ENCODE measurements at places on chromosomes 7 and 10.

DNA sequence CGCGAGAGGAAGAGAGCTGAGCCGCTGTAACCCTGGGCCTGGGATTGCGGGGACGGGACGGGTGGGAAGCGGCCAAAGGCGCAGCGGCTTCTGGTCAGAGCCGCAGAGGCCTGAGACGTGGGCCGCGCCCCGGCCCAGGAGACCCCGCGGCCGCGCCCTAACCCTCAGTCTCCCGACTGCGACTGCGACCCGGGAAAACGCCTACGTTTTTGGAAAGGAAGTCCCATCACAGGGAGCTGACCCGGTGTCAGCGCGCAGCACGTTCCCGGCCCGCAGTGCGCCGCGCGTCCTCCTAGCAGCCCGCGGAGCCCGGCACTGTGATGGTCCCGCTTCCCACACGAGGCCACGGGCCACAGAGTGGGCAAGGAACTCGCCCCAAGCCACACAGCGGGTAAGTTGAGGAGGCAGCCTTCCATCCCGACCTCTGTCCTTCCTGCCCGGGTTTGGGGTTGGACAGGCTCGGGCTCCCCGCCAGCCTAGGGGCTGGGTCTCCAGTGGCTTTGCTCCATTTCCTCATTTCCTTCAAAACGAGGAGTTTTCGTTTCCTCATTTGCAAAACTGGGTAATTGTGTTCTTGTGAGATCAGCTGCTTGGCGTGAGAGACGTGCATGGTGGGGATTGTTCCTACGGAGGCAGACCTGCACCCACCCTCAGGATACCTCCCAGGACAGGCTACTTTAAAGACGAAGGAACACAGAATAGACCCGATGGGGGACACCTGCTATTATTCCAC is 1.2 kb downstream of the GPNMB start:
- DNase-seq: no peak

- DNase-seq: no peak
Observed at GRCh38 chr10:77038407-77038806, 599.2 kb downstream of the KCNMA1 start.

DNA sequence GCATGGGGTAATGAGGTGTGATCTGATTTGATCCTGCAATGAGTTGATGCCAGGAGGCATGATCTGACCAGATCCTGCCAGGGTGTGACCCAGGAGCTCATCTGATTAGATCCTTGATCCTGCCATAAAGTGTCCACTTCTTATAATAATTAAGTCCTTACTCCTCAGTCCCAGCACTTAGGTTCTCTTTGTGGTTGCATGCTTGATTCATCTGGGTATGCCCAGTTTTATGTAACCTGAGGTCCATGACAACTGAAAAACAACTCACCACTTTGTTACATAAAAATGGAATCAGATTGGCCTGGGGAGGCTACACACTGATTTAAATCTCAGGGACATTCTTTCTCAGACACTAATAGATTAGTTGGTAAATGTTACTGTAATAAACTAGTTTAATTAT is 19.1 kb downstream of the ACADSB start:
- DNase-seq: no peak

GRCh38 chr10:97069576-97070362 is 116.0 kb downstream of the SLIT1 start:
- peak; percentile 40 for DNase-seq

DNA sequence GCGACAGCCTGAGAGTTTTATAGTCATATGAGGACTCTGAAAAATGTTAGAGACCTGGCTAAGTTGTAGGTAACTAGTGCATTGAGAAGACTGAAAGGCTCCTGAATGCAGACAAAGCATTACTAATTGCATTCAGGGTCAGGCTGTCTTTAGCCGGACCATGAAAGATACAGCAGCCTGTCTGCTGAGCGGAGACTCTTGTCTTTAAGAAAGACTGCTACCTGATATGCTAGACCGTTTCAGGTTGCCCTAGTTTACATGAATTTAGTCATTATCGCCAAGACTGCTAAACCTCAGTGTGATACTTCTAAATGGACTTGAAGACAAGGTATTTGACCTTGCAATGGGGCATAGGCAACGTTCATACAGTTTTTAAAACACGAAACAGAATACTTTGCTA is 81.2 kb downstream of the BMPR1A start:
- no peak for DNase-seq

GRCh38 chr7:127782075-127782474 is 130.1 kb downstream of the SND1 start:
- no peak for DNase-seq

DNA sequence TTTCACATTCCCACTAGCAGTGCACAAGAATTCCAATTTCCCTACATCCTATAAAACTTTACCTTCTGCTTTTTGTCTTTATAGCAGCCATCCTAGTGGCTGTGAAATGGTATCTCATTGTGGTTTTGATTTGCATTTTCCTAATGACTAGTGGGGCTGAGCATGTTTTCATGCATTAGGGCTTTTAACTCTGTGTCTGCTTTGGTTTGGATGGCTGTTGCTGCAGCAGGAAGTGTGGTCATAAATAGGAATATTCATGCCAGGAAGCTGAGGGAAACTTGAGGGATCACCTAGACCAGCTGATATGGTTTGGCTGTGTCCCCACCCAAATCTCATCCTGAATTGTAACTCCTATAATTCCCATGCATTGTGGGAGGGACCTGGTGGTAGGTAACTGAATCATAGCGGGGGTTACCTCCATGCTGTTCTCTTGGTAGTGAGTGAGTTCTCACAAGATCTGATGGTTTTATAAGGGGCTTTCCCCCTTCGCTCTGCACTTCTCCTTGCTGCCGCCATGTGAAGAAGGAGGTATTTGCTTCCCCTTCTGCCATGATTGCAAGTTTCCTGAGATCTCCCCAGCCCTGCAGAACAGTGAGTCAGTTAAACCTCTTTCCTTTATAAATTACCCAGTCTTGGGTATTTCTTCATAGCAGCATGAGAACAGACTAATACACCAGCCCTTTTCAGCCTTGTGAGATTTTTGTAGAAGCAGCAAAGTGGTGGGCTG is 181.8 kb upstream of the PITRM1 start:
- DNase-seq: no peak

GRCh38 chr7:42945821-42946626 is 13.8 kb downstream of the MRPL32 start:
- no peak for DNase-seq

DNA sequence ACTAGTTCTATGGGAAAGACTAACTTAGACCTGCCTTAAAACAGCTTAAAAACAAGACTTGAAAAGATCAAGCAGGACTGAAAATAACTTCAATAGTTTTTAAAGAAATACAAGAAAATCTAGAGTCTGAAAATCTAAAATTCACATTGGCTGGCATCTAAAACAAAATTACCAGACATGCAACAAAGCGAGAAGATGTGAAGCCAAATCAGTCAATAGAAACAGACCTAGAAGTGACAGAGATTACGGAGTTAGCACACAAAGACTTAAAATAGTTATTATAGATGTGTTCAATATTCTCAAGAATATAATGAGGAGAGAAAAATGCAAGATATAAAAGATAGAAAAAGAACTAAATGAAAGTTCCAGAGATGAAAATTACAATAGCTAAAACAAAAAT is 78.3 kb upstream of the DIP2C start:
- DNase-seq: no peak

- no peak for DNase-seq
Observed at GRCh38 chr10:132946-133898, 2.0 kb upstream of the ZMYND11 start.

DNA sequence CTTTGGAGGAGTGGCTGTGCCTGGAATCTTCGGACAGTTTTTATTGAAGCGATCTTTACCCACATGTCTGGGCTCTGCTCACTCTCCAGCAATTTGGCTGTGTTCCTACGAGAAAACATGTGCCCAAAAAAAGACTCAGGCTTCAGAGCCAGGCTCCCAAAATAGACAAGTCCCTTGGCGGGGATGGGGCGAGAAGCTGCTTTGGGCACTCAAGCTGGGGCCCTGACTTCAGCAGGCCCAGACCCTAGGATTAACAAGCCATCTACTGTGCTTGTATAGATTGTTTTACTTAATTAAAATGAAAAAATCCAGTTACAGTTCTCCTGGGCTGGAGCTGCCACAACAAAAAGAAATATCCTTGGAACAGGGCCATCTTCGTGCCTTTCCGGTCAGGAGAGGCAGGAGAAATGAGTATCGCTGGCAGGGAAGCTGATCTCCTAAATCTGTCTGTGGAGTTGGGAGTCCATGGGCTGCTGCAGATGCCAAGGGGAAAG is 51.4 kb upstream of the PDCD4 start:
- DNase-seq: no peak

DNA sequence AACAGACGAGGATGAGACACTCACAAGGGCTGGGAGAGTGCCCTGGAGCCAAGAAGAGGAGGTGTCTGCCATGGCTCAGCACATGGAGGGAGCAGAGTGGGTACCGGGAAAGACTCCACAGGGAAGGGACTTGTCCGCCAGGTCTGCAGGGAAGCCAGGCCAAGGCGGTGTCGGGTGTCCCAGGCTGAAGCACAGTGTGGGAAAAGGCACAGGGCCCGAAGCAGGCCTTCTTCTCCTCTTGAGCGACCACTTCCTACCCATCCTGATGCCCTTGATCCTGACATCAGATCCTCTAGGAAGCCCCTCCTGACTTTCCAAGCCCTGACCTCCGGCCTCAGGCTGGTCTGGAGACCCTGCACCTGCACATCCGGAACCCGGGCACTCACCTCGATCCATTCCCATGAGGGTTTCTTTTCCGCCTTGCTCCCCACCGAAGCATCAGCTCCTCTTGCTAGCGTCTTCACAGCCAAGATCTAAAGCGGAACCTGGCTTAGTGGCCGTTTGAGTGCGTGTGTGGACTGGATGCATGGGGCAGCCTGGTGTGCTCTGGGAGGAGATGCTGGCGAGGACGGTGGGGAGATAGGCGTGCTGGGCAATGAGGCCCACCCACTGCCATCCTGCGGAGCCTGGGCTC is 8.5 kb downstream of the CALML3 start:
- DNase-seq: no peak

DNA sequence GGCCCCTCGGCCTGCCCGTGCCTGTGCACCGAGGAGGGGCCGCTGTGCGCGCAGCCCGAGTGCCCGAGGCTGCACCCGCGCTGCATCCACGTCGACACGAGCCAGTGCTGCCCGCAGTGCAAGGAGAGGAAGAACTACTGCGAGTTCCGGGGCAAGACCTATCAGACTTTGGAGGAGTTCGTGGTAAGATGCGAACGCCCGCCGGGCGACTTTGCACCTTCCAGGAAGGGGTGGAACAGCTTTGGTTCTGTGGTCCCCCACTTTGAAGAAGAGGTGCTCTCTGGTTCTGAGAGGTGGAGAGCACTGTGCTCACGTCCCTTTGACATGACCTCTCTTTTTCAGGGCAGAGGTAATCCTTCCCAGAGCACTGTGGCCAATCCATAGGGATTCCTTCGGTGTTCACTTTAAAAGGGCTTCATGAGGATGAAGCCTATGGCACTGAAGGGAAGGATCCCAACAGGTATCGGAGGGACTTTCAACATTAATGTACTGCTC is 2.6 kb downstream of the VWC2 start:
- DNase-seq: no peak

DNA sequence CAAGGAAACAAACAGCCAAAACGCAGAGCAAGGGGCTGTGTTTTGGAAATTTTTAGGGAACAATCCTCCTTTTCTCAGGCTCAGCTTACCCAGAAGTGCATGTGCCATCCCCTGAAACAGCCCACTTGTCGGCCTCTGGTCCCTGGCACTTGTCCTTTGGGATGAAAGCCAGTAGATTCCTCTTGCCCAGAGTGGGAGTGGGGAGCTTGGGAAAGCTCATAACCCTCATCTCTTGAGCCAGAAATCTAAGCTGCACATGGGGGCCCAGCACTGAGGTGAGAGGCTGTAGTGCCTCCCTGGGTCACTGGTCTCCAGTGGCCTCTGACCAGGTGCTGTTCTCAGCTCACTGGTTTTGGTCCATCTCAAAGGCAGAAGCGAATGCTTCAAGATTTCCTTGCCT is 150.3 kb downstream of the RNF216 start:
- no peak for DNase-seq

DNA sequence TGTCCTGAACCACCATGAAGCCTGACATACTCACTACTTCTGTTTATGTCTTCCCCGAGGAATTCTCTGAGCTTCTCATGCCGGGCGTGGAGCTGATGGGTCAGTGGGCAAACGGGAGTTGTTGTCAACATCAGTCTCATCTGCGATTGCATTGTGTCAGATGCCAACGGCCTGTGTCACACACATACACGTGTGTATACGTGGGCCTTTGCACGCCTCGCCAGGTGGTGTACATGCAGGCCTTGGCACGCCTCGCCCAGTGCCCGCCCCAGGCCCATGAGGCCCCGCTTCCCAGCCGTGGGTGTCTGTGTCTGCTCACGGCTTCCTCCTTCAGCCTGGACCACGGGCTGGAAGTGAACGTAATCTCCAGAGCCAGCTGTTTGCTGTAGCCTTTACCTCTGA is 7.5 kb upstream of the CSGALNACT2 start:
- no peak for DNase-seq

DNA sequence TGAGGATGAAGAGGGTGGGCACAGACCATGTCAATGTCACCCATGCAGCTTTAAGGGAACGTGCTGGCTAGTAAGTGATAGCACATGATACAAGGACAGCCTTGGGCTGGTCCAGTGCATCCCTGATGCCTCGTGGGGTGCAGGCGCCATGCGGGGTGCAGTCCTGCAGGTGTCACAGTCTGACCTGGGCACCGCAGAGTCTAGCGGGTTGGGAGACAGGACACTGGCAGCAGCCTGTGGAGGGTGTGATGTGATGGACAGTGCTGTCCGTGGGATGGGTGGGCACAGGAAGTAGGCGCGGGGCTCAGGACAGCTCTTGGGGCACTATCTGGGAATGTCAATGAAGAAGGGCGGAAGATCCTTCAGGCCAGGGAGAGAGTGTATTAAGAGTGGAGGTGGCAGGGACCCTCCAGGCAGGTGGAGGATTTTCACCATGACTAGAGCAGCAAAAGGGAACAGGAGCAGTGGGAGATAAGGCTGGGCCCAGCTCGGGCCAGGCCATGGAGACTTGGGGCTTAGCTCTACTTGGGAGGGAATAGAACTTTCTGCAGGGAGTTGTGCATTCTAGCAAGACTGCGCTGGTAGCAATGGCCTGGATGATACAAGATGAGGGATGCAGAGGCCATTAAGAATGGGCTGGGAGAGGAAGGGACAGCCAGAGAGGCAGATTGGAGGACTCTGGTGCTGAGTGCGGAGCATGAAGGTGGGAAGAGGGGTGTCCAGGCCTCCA is 122.5 kb downstream of the PTPN20 start:
- DNase-seq: no peak

GRCh38 chr10:16822726-16823360 is 5.6 kb upstream of the RSU1 start:
- no peak for DNase-seq

- no peak for DNase-seq
Observed at GRCh38 chr7:44163591-44163990, 22.5 kb upstream of the MYL7 start.
